ENCODE measurements at places on chromosomes 3 and 15.

DNA sequence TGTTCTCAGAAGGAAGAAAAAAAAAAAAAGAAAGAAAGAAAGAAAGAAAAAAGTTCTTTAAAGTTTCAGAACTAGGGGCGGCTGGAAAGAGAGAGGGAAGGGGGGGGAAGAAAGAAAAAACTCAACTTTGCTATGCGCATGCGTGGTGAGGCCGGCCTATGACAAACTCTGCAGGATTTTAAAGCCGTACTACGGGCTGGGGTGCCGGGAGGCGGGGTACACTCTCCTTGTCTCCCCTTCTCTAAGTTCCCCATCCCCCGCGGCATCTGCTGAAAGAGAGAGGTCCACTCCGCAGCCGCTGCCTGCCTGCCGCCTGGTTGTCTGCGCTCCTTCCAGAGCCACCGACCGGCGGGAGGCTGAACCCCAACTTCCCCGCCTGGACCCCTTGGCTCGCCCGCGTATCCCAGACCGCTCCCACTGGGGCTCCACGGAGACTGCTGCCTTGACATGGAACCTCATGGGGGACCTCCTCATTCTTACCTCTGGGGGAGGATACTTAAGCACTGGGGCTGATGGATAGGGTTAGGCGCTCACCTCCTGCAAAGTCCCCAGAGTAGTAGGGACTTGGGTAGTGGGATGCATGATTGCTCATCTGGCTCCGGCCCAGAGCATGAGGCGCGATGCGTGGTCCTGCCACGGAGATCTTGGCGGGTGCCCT lies 1.4 kb upstream of the WNT5A start:
- DNase-seq, result peak; percentile 29

DNA sequence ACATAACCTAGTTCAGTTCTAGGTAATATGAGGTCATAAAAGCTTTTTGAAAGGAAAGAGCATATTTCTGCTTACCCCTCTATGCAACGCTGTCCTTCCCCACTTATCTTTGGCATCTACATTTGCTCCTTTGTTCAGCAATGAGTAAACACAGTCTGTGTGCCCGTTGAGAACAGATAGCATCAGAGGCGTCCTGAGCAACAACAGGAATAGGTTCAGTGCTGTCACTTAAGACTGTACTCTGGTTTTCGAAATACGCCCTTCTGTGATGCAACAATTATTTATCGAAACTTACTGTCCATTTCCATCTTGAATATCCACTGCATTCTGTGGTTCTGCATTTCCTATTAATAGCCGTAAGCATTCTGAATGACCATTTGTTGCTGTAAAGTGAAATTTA lies 84.4 kb downstream of the BTD start:
- DNase-seq, result no peak

GRCh38 chr3:168807448-168807847 lies 711.7 kb upstream of the GOLIM4 start:
- DNase-seq, result no peak

GRCh38 chr3:32335365-32336112 lies 56.1 kb upstream of the CMTM7 start:
- DNase-seq, result no peak

GRCh38 chr3:23612296-23612891 lies 193.4 kb upstream of the UBE2E1 start:
- no peak for DNase-seq

DNA sequence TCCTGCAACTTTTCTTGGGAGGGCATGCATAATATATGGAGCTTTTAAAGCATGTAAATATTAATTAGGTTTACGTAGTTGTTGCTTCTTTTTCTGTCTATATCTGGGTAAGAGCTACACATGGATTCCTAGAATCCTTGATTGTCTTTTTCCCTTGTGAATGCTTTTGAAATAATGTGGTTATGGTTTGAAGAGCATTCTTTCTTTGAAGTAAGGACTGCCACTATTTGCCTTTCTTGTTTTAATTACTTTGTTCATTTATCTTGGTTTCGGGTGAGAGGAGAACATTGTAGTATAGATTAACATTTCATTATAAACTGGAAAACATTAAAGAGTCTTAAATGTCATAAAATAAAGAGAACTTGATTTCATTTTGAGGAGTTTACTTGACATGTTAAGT lies 674.0 kb downstream of the ZBBX start:
- no peak for DNase-seq

DNA sequence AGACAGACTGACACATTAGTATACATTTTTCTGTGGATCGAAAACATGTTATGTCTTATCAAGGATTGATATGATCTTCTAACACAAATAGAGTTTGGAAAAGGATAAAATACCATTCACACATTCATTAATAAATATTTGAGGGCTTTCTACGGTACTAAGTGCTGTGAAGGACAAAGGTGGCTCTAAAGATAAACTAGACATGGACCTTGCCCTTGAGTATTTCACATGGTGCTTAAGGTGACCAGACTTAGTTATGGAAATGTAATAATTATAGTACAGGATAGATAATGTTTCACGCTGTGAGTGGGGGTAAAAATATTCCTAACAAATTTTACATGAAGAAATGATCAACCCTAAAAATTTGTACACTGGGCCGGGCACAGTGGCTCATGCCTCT lies 3.8 kb upstream of the RAP2B start:
- DNase-seq, result no peak

GRCh38 chr3:111882194-111882593 lies 23.1 kb downstream of the PHLDB2 start:
- no peak for DNase-seq

DNA sequence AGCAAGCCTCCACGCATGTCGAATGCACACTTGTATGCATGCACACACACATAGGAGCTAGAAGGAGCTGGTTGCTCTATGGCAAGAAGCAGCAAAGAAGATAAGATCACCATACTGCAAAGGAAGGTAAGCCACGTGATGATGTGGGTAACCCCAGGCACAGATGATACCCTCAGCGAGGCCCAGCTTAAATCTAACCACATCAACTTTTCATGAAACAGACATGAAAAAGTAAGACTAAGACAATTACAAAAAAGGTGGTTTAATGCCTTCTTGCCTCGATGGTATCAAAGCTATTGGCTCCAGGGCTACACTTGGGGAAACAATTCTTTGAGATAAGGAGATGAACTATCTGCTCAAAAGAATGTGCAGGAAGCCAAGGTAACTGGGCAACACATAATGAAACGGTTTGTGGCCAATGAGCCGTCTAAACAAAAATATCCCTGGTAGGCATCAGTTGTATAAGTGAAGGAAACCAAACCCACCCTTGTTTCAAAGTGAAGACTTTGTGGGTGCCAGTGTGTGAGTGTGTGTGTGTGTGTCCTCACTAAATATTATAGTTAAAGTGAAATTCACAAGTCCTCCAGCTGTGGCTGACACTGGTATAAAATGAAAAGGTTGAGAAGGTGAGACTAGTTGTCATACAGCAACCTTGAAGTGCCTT lies 365.7 kb upstream of the ICE2 start:
- DNase-seq, result peak; percentile 65

GRCh38 chr15:25022233-25022632 lies 67.4 kb downstream of the SNRPN start:
- DNase-seq, result no peak

GRCh38 chr15:61777689-61778088 lies 282.6 kb downstream of the VPS13C start:
- no peak for DNase-seq

DNA sequence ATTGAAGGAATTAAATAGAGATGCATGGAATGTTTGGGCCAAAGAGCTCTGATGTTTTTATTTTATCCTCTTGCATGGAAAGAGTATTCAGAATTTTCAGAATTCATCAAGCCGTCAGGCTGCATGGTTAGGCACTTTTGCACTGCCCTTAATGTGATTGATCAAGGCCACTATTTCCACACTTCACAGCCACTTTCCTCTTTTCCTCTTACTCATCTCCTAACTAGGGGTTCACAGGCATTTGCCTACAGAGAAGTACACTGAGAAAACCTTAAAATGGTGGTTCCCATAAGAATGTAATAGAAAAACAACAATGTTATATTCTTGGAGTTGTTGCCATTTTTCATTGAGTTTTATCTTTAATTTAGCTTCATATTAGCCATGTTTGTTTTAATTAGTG lies 10.9 kb downstream of the SLC35A5 start:
- no peak for DNase-seq

- DNase-seq, result no peak
These were observed 946.2 kb upstream of the CFAP20DC start for GRCh38 chr3:59996056-59996455.

DNA sequence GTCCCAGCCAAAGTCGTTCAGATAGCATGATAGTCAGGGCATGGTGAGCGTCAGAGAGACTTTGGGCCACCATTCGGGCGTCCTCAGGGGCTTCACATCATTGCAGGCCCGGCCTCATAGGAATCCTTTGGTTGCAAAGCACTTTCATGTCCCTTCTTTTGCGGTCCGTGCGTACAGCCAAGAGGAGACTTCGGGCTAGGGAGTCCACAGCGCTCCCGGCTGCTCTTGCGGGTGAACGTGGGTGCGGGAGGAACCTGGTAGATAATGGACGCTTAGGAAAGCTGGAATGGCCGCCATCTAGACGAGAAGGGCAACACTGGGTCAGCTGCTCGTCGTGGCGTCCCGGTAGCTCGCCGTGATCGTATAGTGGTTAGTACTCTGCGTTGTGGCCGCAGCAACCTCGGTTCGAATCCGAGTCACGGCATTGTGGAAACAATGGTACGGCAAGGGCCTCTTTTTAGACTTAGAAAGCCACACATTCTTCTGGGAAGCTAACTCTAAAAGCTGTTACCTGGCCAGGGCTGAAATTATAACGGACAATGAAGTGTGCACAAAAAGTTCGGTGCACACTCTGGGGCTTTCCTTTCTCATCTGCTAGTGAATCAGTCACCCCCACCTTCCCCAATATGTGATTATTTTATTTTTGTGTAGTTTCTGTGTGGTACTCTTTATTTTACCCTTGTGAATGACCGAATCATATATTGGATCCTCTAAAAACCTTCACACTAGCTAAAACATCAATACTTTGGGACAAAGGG lies 13.2 kb upstream of the SHF start:
- DNase-seq, result peak; percentile 88

GRCh38 chr3:191339316-191339917 lies 9.1 kb upstream of the UTS2B start:
- DNase-seq, result no peak

DNA sequence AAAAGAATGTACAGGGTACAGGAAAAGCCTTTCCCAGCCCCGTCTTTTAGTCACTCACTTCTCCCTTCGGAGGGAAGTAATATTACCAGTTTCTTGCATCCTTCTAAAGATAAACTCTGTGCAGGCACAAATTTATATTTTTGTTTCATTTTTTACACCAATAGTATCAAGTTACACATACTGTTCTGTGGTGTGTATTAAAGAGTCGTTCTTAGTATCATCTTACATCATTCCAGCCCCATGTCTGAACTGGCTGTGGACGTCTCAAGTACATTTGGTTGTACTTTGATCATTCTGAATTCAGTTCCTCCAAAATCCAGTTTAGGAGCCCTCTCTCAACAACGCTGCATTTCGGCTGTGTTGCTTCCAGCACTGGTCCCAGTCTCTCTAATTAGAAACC lies 68.7 kb downstream of the LMLN start:
- no peak for DNase-seq

- DNase-seq, result no peak
These were observed 6.5 kb downstream of the POPDC2 start for GRCh38 chr3:119653876-119654275.

DNA sequence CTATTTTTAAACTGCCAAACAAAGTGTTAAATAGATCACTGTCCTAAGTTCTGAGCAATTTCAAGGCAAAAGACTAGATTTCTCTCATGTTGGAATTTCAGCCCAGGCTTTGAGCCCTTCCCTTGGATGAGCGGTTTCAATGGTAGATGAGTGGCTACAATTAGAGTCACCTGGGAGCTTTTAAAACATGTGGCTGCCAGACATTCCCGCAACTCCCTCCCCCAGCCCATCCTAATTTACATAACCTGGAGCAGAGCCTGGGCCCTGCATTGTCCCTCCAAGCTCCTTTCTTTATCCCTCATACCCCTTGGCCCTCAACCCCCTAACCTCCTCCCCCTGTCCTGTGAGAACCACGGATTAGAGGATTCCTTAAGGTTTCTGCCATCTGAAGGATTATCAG lies 357.5 kb upstream of the UMPS start:
- DNase-seq, result no peak

GRCh38 chr3:166283840-166284239 lies 446.6 kb upstream of the BCHE start:
- DNase-seq, result no peak

GRCh38 chr3:36776436-36776835 lies 12.1 kb upstream of the DCLK3 start:
- DNase-seq, result no peak

DNA sequence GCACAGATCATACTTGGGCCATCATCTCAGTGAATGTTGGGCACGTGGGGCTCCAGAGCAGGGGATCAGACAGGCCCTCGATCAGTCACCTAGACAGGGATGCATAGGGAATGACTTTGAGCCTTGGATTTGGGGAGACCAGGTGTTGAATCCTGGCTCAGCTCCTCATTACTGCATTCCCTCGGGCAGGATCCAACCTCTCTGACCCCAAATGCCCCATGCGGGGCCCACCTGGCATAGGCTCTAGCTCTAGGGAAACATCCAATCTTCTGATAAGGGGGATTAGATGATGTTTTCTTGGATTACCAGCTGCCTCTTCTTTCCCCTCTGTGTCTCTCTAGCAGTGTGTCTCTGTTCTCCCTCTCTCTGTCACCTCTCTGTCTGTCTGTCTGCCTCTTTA lies 22.7 kb downstream of the LOXL1 start:
- no peak for DNase-seq

- DNase-seq, result no peak
These were observed 10.9 kb upstream of the FAM107A start for GRCh38 chr3:58588030-58588614.

GRCh38 chr3:133448478-133449122 lies 48.7 kb downstream of the BFSP2 start:
- DNase-seq, result peak; percentile 70

GRCh38 chr3:58179235-58180098 lies 31.3 kb downstream of the DNASE1L3 start:
- no peak for DNase-seq

- no peak for DNase-seq
These were observed 18.8 kb upstream of the FAM81A start for GRCh38 chr15:59419170-59419569.

DNA sequence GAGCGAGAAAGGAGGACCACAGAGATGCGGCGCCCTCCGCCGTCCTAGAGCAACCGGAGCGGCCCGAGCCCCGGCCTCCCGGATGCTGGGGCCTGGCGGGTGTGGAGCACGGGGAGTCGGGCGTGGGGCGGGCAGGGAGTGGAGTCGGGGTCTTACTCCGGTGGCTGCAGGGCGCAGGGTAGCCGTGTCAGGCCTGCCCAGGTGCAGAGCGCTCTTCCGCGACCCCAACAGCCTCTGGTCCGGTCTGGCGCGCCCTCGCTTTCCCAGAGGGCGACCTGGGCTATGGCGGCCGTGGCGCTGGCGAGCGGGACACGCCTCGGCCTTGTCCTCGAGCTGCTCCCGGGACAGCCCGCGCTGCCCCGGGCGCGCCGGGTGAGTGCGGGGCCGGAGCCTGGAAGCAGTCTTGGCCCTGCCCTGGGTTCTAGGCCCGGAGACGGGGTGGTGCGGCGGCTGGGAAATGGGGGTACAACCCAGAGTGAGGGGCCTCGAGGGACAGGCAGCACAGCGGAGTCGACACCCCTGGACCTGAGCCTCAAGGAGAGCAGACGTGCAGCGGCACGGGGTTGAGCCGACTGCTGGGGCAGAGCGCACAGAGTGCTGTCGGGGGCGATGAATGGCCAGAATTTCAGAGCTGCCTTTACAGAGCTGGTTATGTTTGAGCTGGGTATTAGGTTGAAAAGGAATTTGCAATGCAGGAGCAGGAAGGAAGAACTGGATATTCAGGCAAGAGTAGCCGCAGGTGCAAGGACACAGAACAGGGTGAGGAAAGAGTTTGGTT lies at the start of gene ZNF662:
ZNF662 (plus strand) TSS at position 73 of the 778 bp plus-strand sequence. CDS start 1,973 bp downstream, outside the sequence.
- peak; percentile 49 for DNase-seq

All from activated T-cell treated with anti-CD3 and anti-CD28 coated beads, Interleukin-2, amount 50 U/mL, for 48 hours (primary cell).